ENCODE measurements at places on chromosomes 3 and 15. TPM values are rescaled to one million over a fixed set of nuclear protein-coding genes. Genes with fewer than 3 reads are reported as not detected.

SLC27A2 gene
- 4.0 TPM for total RNA-seq

DNA sequence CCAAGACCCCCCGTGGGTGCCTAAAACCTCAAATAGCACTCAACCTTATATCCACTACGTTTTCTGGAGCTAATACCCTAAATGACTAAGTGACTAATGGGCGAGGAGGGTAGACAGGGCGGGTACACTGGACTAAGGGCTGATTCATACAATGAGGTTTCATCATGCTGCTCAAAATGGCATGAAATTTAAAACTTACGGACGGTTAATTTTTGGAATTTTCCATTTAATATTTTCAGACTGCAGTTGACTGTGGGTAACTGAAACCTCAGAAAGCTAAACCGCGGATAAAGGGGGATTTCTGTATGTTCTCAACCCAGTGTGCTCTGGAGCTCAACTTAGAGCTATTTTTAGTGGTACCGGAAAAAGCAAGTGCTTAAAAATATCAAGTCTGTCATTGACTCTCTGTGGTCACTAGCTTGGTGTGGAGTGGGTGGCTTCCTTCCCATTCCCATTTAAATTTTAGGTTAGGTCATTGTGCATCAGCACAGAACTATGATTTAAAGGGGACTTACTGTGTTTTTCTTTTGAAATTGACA is 72.9 kb downstream of the LRRC28 start:
- DNase-seq = no peak
- H3K27me3 ChIP-seq = no peaks in the 10 kb centered on the region
- H3K27ac ChIP-seq = no peak overlapping the region
- H3K4me1 ChIP-seq = no peaks in the 10 kb centered on the region
- H3K4me3 ChIP-seq = no peak overlapping the region

DNA sequence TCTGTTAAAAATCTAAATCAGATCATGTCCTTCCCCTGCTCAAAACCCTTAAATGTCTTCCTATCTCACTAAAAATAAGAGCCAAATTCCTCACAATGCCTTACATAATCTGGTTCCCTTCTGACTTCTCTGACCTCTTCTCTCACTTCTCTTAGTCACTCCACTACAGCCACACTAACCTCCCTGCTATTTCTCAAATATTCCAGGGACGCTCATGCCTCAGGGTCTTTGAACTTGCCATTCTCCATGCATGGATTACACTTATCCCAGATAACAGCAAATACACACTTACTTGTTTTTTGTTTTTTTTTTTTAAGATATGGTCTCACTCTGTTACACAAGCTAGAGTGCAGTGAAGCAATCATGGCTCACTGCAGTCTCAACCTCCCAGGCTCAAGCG is 8.5 kb downstream of the TP53BP1 start:
- H3K4me1 ChIP-seq = no peaks in the 10 kb centered on the region
- H3K4me3 ChIP-seq = no peak overlapping the region
- no peak for DNase-seq
- H3K27ac ChIP-seq = no peak overlapping the region
- H3K36me3 ChIP-seq = peaks cover 69% of the 10 kb centered on the region

DNA sequence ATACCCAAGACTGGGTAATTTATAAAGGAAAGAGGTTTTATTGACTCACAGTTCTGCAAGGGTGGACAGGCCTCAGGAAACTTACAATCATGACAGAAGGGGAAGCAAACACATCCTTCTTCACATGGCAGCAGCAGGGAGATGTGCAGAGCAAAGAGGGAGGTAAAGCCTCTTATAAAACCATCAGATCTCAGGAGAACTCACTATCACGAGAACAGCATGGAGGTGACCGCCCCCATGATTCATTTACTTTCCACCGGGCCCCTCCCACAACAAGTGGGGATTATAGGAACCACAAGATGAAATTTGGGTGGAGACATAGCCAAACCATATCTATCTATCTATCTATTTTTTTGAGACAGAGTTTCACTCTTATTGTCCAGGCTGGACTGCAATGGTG is 5.4 kb downstream of the GDPGP1 start:
- DNase-seq = no peak
- no peaks in the 10 kb centered on the region for H3K36me3 ChIP-seq

All from endodermal cell (in vitro differentiated cells).